ENCODE measurements at places on chromosomes 12 and 14.

DNA sequence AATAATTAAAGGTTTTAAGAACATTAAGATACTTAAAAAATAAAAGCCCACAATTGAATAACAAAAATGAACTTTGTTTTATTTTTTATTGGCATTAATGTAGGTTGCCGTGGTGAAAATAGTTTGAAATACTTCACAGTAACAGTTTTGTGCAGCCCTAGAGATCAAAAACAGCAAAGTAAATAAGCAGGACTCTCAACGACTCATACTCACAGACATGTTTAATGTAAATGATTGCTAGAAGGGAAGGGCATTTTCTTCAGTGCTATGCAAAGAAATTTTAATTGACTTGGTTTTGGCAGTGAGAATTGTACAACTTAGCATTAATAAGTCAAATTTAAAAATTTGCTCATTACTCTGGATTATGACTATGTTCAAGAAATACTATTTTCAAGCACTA, 16.0 kb downstream of the TRMT5 start:
- no peak for DNase-seq

DNA sequence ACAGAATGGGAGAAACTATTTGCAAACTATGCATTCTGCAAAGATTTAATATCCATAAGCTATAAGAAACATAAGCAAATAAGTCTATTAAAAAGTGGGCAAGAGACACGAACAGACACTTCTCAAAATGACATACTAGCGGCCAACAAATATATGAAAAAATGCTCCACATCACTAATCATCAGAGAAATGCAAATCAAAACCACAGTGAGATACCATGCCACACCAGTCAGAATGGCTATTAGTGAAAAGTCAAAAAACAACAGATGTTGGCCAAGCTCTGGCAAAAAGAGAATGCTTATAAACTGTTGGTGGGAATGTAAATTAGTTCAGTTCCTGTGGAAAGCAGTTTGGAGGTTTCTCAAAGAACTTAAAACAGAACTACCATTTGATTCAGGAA, 121.3 kb downstream of the KCNMB4 start:
- no peak for DNase-seq

- DNase-seq, result no peak
Observed at GRCh38 chr12:109923481-109924245, 23.6 kb downstream of the TCHP start.

DNA sequence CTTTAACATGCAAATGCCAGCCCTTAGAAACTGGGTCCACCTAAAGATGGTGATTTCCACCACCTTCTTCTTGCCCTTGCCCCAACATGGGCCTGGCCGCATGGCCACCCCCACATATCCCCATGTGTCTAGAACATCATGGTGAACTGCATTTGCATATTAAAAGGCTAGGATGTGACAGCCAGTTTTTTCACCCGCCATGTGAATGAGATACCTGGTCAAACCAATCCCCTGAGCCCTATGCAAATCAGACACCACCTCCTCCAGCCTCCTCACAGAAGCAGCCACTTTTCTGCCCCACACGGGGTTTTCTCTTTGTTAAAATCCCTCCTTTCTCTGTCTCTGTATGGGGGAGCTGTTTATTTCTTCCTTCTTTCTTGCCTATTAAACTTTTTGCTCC, 1322.5 kb downstream of the FSCB start:
- DNase-seq, result no peak

DNA sequence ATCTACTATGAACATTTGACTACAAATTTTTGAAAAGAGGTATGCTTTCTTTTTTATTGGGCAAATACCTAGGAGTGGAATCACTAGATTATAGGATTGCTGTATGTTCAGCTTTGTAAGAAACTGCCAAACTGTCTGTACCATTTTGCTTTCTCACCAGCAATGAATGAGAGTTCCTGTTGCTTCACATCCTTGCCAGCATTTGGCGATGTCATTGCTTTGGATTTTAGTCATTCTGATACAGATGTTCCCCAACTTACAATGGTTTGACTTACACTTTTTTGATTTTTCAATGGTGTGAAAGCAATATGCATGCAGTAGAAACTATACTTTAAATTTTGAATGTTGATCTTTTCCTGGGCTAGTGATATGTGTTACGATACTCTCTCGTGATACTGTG, 328.7 kb downstream of the RAD51B start:
- DNase-seq, result no peak

- no peak for DNase-seq
Observed at GRCh38 chr14:105329411-105330150, 15.0 kb downstream of the PACS2 start.

DNA sequence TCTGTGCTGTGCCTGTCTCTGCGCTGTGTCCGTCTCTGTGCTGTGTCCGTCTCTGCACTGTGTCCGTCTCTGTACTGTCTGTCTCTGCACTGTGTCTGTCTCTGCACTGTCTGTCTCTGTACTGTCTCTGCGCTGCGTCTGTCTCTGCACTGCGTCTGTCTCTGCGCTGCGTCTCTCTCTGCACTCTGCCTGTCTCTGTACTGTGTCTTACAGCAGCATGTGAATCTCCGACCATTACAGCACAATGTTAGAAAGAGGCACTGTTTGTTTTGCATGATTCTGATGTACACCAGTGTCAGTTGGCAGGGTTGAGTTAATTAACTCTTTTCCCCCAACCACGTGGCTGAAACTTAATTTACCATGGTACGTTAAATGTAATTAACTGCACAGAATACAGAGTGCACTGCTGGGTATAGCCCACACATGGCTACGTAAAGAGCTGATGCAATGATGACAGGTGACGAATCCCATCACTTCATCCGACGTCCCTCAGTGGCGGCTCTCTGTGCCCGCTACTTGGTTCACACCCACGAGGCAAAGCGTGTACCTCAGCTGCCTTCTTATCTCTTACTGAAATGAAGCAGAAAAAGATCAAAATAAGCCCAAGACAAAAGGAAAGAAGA, 127.7 kb upstream of the SFSWAP start:
- no peak for DNase-seq

DNA sequence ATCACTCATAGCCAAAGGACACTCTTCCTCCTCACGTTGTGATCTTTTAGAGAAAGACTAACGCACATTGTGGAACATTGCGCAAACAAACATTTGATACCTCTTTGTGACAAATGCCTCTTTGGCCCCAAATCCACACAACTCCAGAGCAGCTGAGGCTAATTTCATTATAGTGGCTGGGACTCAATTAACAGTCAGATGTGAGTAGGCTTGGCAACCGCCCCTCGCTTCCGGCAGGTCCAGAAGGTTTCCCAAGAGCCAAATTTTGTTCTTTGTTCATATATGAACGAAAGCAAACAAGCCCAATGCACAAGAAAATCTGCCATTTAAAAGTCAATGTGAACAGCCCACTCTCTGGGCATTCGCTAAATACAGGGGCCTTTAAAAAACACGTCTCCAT, 273.9 kb downstream of the GLT1D1 start:
- DNase-seq, result no peak

DNA sequence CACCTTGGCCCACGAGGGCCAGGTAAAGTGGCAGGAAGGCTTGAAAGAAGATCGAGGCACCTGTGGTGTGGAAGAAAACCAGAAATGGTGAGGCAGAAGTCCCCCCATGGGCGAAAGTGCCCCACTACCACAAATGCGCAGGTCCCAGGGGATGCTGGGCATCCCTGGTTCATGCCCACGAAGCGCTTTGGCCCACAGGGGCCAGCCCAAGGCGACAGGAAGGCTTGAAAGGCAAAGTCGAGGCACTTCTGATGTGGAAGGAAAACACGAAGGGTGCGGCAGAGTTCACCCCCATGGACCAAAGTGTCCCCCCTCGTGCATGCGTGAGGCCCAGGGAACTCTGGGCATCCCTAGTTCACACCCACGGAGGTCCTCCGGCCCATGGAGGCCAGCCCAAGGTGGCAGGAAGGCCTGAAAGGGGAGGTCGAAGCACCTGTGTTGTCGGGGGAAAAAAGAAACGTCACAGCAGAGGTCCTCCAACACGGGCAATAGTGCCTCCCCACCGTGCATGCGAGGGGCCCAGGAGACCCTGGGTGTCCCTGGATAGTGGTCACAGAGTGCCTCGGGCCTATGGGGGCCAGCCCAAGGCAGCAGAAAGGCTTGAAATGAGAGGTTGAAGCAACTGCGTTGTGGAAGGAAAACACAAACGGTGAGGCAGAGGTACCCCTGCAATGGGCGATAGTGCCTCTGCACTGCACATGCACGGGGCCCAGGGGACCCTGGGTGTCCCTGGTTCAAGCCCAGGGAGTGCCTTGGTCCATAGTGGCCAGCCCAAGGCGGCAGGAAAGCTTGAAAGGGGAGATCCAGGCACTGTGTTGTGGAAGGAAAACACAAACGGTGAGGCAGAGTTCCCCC, 373.9 kb downstream of the ALG10 start:
- no peak for DNase-seq

- DNase-seq, result no peak
Observed at GRCh38 chr12:114209861-114210260, 196.1 kb downstream of the TBX5 start.
